ENCODE measurements at places on chromosomes 12 and 14.
A peak's percentile ranks its signal among the peaks of the same experiment; 100 is the strongest.

GRCh38 chr12:3658327-3659163 lies 94.4 kb downstream of the CRACR2A start:
- DNase-seq: peak; percentile 11

- DNase-seq: no peak
These were observed 15.5 kb downstream of the MMAB start for GRCh38 chr12:109557805-109558204.

GRCh38 chr12:132249689-132250478 lies 79.5 kb downstream of the GALNT9 start:
- DNase-seq: no peak

- no peak for DNase-seq
These were observed 4.0 kb downstream of the FGF6 start for GRCh38 chr12:4441355-4442335.

DNA sequence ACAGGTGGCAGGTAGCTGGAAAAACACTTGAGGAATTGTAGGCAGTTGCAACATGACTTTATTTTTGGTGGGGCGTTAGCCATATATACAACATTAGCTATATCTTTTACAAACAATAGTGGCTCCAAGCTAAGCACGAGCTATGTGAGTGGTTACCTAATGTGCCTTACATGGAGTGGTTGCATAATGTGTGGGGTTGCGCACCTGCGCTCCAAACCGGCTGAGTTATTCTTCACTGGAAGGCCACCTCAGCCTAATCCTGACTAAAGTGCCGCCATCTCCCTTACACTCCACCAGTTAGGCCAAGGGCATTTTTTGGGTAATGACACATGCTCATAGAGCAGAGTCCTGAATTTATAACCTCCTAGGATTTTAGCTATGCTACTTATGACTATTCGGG lies 31.8 kb upstream of the G2E3 start:
- no peak for DNase-seq

- no peak for DNase-seq
These were observed 129.8 kb upstream of the PPFIA2 start for GRCh38 chr12:81888961-81889360.

DNA sequence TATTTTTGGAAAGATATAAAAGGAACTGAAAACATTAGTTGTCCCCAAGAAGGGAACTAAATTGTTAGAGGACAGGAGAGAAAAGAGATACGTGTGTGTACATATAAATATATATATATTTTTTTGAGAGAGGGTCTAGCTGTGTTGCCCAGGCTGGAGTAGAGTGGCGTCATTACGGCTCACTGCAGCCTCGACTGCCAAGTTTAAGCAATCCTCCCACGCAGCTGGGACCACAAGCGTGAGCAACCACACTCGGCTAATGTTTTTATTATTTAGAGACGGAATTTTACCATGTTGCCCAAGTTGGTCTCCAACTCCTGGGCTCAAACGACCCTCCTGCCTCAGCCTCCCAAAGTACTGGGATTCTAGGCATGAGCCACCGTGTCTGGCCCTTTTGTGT lies 16.2 kb upstream of the NOP2 start:
- no peak for DNase-seq

DNA sequence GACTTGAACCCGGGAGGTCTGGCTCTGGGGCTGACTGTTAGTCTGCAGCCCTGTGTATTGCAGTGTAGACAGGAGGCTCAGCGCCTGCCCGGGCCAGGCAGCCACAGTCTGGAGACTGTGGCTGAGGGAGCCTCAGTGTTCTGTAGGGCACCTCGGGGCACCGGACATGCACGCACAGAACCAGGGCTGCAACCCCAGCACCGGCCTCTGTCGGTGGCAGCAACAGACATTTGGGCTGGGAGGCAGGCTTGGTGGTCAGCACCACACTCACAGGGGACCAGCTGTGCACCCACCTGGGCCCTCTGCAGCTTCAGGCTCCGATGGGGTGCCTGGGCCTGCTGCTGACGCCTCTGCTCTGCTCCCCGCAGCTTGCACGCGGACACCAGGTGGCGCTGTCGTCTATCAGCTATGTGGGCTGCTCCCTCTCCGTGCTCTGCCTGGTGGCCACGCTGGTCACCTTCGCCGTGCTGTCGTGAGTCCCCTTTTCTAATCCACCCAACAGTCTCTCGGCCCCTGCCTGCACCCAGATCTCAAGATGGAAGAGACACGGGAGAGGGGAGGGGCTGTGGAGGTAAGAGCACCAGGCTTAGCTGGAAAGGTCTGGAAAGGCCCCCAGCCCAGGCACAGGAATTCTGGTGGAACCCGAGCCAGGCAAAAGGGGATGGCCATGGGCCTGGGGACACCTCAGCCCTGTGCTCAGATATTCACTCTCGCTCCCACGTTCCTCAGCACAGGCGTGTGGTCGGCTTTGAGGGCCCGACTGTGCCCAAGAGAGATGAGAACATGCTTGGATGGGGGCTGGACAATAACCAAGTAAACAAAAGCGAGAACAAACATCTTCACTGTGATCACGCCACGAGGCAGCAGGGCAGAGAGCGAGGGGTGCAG lies 151.0 kb downstream of the ADGRD1 start:
- peak; percentile 65 for DNase-seq

- DNase-seq: no peak
These were observed 134.6 kb upstream of the EVL start for GRCh38 chr14:99930420-99931274.

DNA sequence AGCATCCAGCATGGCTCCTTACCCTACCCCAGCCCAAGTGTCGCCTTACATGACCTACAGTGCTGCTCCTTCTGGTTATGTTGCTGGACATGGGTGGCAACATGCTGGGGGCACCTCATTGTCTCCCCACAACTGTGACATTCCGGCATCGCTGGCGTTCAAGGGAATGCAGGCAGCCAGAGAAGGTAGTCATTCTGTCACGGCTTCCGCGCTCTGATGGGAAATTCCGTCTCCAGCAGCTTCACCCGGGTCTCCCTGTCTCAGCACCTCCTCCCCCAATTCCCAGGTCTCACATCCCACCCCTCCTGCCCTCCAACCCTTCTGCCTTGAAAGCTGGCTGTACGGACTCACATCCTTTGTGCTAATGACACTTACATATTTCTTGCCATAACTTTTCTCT lies 14.6 kb downstream of the PAX9 start:
- no peak for DNase-seq

GRCh38 chr12:68040450-68041075 lies 51.3 kb downstream of the IFNG-AS1 start:
- DNase-seq: peak; percentile 39

DNA sequence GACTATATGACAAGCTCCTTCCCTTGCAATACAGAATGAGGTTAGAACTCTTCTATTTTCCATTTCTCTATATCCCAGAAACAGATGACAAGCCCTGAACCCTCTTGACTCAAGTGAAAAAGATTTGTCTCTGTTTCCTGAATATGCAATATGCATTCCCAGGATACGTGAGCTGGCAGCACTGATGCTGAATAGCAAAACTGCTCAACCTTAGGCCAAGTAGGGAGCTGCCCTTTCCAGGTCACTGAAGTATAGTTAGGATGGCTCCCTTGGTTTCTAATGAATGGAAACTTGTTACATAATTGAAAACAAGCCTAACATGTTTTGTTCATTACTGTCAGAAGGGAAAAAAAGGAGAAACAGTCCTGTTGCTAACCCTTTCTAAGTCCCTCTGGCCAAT lies 47.9 kb upstream of the PLEKHG7 start:
- no peak for DNase-seq

GRCh38 chr12:124827588-124828184 lies 36.0 kb downstream of the SCARB1 start:
- DNase-seq: no peak

- DNase-seq: no peak
These were observed 9.5 kb downstream of the DCN start for GRCh38 chr12:91173124-91173523.

GRCh38 chr14:89952576-89952975 lies 2.0 kb downstream of the EFCAB11 start:
- no peak for DNase-seq

DNA sequence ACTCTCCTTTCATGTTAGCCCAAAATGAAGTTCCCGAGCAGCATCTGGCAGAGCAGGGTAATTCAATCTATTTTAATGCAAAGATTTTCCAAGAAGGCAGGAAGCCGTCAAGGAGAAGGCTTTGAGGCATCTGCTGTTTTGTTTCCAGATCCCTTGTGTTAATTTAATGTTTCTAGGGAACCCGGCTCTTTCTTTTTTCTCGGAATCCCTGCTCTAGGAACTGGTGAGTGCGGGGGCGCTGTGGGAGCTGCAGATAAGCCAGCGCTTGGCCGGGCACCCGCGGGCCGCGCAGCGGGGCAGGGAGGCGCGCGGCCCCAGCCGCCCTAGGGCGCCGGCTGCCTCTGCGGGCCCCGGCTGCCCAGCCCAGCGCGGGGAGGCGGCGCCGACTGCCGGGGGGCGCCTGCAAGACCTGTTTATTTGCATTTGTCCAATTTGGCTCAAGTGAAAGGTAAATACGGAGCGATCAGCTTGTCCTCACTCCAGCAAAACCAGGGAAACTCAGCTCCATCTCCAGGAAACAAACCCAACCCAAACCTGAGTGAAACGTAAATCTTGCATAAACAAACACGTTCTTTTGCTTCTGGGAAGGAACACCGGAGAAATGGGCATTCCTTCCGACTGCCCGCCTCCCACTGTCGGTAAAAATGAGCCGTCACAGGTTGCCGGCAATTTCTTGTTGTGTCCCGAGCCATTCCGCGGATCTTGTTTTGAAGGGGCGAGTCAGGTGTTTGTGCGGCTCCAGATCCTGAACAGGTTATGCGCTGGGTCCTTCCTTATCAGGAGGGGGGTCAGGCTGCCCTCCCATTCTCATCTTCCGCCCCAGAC lies 65.1 kb downstream of the CRADD start:
- peak; percentile 13 for DNase-seq

- no peak for DNase-seq
These were observed 694 bp upstream of the PTGES3 start for GRCh38 chr12:56688846-56689109.

DNA sequence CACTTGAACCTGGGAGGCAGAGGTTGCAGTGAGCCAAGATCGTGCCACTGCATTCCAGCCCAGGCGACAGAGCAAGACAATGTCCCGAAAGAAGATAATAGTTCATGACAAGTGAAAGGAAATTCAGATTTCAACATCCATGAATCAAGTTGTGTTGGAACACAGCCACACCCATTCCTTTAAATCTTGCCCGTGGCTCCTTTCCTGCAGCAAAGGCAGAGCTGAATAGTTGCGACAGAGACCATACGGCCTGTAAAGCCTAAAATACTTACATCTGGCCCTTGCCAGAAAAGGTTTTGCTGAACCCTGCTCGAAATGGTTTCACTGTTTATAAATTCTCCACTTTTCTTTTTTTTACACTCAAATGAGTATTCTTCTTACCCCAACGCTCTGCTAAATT lies 17.7 kb upstream of the ITPK1 start:
- no peak for DNase-seq

Measured in T follicular helper cell (primary cell).